ENCODE measurements at places on chromosomes 1 and 21.

- DNase-seq, result no peak
Measured at GRCh38 chr1:45512641-45513054, 9.0 kb downstream of the PRDX1 start.

GRCh38 chr1:109543283-109543987, 3.8 kb downstream of the GPR61 start:
- DNase-seq, result no peak

DNA sequence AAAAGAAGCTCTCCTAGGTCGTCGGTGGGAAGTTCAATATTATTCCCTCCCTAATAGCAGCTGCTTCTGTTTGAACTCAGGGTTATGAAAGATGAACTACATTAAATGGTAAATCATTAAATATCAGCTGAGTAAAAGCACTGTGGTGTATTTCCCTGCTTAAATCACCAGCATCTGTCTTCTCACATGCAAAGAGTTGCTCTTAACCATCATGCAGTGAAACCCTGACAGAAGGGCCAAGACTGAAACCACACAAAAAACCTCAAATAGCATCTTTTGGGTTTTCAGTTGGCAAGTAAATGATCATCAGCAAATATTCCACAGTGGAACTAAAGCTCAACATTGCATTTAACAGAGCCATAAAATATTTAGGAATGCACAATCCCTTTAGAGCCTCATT, 380.0 kb upstream of the ADGRL2 start:
- DNase-seq, result no peak

DNA sequence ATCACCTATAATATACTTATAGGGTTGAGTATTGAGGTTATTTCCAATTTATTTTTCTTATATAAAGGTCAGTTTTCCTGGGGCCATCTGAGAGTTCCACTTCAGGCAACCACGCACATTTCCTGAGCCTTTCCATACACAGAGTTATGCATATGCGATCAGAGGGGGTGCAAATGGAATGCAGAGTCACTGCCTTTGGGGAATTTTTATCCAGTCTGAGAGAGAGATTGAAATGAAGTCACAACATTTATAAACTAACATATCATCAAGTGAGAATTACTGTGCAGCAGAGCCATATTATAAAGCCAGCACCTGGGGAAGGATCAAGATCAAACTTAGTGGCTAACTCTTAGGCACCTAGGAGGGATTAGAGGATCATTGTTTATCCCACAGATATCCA, 299.9 kb upstream of the PLXNA2 start:
- no peak for DNase-seq

DNA sequence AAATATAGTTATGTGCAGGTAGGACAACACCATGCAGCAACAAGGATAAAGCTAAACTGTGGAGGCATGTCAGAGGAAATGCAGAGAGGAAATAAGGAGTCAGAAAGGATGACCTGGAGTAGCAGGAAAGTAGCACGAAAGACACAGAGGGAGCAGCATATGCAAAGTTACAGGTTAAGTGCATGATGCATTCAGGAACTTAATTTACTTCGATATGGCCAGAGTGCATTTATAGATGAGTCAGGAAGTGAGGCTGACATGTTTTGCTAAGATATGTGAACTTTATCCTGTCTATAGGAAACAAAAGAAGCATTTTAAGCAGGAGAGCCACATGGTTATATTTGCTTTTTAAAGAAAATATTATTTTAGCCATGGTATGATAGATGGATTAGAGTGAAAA, 15.4 kb upstream of the MUTYH start:
- DNase-seq, result no peak

DNA sequence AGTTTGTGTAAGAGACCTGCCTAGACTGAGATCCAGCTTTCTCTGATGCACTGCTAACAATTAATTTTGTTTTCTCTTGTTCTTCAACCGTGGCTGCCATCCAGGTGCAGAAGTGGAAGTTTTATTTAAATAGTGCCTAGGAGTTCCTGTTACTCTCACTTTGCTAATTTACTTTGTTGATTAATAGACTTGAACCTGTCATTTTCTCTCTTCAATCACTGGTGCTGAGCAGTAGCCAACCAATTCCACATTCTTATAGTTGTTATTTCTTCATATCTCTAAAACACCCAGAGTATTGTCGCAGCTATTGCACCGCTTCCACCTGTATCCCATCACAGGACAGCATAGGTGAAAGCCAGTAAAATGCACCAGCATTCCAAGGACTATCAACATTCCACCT, 157.2 kb downstream of the PDE4B start:
- no peak for DNase-seq

DNA sequence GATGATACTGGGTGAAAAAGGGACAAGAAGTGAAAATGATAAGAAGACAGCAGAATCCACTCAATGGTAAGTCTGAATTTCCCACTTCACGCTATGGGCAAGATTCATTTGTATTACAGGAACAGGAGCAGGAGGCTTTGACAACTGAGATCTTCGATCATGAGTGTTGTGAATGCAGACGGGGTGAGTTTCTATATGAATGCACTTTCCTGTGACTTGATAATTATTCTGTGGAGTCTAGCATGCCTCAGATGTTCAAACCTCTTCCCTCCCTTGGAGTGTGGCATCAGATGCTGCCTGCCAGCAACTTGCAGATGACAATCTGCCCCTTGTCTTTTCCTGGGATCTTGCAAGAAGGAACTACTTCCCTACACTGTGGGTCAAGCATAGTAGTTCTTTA, 225.4 kb downstream of the HLX start:
- DNase-seq, result no peak

DNA sequence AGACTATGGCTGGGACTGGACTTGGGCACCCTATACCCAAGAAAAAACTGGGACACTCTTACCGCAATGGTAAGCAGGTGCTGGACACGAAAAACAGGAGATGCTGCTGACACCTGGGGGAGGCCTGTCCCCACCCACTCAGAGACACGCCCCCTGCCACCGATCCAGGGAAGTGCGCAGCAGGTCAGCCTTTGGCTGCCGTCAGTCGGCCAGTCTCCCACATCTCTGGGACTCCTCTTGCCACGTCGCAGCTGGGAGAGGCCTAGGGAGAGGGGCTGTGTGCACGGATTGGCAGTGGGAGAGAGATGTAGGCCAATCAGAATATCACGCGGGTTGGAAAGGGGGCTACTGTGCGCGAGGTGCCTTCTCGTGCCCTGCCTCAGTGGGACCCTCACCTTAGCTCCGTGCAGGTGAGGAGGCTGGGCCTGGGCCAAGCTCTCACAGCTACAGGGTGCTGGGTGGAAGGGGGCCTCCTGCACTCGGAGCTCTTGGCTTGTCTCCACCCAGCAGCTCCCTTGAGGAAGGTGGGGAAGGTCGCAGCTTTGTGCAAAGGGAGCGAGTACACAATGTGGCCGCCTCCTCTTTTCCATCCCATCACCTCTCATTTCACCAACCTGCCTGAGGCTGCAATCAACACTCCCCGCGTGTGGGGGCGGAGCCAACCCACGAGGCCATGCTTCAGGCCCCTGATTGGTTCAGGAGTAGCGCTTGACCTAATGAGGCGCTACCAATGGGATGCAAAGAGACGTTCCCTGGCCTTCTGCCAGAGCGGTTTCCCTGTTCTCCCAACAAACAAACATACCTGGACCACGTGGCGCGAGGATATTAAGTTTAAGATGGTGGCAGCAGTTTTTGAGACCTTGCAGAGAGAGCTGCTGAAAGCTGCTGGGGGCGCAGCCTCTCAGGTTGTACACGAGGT, 25.7 kb upstream of the LDLRAP1 start:
- DNase-seq, result no peak

Data from skeletal muscle cell (primary cell).